ENCODE measurements at places on chromosomes 5 and 9.

DNA sequence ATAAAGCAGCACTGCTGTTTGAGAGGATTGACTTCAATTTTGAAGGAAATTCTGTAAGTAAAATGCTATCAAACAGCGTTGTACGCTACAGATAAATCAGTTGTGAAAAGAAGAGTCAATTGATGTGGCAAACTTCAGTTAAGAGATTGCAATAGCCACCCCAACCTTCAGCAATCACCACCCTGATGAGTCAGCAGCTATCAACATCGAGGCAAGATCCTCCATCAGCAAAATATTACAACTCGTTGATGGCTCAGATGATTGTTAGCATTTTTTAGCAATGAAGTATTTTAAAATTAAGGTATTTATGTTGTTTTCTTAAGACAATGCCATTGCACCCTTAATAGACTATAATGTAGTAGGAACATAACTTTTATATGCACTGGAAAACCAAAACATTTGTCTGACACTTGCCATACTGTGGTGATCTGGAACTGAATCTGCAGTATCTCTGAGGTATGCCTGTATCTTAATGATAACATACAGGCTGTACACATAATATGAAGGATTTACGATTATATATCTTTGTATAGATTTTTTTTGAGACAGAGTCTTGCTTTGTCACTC is 47.5 kb downstream of the VPS13A start:
- no peak for DNase-seq

- DNase-seq = no peak
Measured at GRCh38 chr9:74499770-74500583, 2.8 kb downstream of the RORB start.

DNA sequence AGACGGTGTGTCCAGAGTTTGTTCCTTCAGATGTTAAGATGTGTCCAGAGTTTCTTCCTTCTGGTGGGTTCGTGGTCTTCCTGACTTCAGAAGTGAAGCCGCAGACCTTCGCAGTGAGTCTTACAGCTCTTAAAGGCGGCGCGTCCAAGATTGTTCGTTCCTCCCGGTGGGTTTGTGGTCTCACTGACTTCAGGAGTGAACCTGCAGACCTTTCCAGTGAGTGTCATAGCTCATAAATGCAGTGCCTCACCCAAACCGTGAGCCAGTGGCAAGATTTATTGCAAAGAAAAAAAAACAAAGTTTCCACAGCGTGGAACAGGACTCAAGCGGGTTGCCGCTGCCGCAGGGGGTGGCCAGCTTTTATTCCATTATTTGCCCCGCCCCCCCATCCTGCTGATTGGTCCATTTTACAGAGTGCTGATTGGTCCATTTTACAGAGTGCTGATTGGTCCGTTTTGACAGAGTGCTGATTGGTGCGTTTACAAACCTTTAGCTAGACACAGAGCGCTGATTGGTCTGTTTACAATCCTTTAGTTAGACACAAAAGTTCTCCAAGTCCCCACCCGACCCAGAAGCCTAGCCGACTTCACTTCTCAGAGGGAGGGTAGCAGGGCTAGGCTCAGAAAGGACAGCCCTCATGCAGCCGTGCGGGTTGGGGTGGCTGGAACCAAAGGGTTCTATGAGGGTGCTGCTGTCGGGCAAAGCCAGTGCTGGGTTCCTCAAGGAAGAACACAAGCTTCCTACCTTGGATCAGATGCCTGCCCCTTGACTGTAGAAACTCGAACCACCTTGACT is 9.1 kb upstream of the RNF130 start:
- no peak for DNase-seq

DNA sequence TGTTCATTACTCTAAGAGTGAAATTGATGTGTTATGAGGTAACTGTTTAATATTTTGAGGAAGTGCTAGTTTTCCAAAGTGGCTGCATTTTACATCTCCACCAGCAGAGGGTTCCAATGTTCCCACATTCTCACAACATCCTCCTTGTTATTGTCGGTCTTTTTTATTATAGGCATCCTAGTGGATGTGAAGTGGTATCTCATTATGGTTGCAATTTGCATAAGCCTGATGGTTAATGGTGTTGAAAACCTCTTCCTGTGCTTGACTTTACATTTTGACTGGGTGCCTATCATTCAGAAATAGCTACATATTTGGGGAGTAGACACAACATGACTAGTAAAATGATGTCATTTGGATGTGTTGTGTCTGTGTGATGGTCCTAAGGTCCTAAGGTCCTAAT is 143.6 kb downstream of the MRPS30 start:
- DNase-seq = peak; percentile 75

GRCh38 chr9:127445851-127446712 is 5.1 kb downstream of the RPL12 start:
- DNase-seq = peak; percentile 41

- DNase-seq = peak; percentile 87
Measured at GRCh38 chr9:98326459-98327248, 71.2 kb upstream of the TBC1D2 start.

GRCh38 chr9:81787747-81788632 is 98.6 kb upstream of the TLE1 start:
- no peak for DNase-seq

- DNase-seq = no peak
Measured at GRCh38 chr9:101172616-101173015, 144.1 kb downstream of the PLPPR1 start.

GRCh38 chr5:86465052-86465838 is 152.5 kb upstream of the COX7C start:
- no peak for DNase-seq

GRCh38 chr5:158471535-158471924 is 612.6 kb upstream of the CLINT1 start:
- no peak for DNase-seq

- DNase-seq = no peak
Measured at GRCh38 chr5:142176255-142176654, 67.7 kb downstream of the NDFIP1 start.

GRCh38 chr5:139340051-139340450 is 1.6 kb upstream of the PAIP2 start:
- DNase-seq = no peak

DNA sequence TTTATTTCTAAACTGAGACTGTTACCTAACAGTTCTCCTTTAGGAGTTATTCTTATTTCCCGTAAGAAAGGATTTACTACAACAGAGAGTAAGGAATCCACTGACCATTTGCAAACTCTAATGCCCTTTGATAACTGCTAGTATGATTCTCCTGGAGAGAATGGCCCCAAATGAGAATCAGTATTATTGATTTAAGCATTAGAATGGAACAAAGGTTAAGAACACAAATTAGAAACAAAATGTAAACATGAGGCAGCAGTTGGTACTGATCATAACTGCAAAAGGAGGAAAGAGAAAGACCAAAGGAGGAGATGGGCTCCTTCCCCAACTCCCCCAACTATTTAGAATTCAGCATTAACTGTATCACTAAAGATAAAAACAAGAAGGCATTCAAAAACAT is 30.7 kb downstream of the PSIP1 start:
- DNase-seq = no peak

DNA sequence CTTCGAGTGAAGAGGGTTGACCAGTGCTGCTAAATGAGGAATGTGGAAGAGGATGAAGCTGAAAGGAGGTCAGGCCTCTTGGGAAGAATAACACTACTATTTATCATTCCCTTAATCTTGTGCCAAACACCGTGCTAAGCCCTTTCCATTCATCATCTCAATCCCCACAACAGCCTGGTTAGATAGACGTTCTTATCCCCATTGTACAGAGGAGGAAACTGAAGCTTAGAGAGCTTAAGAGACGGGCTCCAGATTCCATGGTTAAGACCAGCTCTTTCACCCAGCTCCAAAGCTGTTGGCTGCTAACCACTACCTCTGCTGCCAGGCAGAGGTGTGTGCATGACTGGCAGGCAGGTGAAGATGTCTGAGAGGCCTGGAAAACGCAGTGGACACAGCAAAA is 868 bp upstream of the EPB41L4B start:
- DNase-seq = no peak

- DNase-seq = peak; percentile 72
Measured at GRCh38 chr9:71769175-71770161, 1.2 kb upstream of the CEMIP2 start.

DNA sequence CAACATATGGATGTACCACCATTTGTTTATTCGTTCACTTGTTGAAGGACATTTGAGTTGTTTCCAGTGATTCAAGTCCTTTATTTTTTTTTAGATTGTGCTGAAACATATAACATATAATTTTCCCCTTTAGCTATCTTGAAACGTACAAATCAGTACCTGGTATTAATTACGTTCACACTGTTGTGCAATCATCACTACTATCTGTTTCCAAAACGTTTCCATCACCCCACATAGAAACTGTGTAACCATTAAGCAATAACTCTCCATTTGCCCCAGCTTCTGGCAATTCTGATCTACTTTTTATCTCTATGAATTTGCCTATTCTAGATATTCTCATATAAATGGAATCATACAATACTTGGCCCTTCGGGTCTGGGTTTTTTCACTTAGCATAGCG is 116.0 kb downstream of the FGF1 start:
- DNase-seq = no peak

- DNase-seq = no peak
Measured at GRCh38 chr5:104126980-104127379, 564.4 kb upstream of the NUDT12 start.

- no peak for DNase-seq
Measured at GRCh38 chr5:169085212-169085611, 215.7 kb downstream of the SLIT3 start.

DNA sequence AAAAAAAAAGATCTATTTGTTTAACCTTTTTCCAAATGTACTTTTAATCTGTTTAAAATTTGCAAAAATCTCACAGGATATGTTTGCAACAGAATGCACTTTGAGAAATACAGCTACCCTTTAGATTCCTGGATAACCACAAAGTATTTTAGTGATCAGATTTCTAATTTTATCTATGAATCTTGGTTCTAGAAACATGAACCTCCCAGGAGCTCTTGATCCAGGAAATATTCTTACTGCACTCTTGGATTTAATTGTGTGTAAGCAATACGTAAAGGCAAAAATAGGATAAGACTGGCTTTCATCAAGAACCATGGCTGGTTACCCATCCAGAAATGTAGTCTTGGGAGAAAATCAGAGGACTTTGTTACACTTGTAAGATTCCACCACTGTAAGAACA is 1581.8 kb upstream of the WWC1 start:
- DNase-seq = no peak

DNA sequence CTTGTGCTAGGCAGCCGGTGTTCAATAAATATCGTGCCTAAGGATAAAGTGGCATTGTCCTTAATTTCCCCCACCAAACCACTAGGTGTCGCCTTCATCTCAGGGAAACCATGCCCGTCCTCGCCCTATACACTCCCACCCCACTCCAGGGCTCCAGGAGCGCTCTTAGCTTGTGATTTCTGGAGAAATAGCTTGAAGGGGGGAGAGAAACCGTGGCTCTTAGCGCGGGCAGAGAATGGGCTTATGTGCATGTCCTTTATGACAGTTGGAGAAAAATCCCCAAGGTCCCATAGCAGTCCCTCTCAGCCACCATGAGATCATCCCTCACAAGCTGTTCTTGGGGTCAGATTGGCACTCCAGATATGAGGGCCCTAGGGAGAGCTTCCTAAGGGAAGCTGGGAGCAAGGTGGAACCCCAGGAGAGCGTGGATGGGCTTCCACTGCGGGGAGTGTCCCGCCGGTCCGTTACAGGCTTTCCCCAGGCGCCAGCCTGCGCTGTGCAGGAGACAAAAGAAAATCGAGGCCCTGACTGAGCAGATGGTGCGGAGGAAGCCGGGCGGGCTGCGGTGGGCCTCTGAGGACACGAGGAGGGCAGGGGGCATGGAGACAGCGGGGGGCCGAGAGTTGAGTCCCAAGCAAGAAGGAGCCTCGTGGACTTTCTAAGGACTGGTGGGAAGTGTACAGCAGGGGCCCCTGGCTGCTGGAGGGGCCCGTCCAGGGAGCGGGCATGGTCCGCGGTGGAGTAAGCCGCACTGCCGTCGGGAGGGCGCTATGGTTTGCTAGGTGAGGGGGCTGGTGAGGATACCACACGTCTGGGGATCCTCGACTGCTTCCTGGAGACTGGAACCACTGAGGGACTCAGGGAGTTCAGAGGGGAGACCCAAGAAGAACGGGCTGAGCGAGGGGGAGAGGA is 750 bp upstream of the NPR2 start:
- DNase-seq = peak; percentile 84

GRCh38 chr9:33202018-33202417 is 34.9 kb upstream of the B4GALT1 start:
- DNase-seq = no peak

GRCh38 chr9:38107811-38108304 is 38.8 kb upstream of the SHB start:
- DNase-seq = no peak

- no peak for DNase-seq
Measured at GRCh38 chr5:95798048-95798447, 24.5 kb downstream of the GLRX start.

GRCh38 chr9:38066914-38067858 is 1.8 kb downstream of the SHB start:
- peak; percentile 26 for DNase-seq

GRCh38 chr5:147248561-147248960 is 13.7 kb downstream of the STK32A start:
- DNase-seq = no peak

DNA sequence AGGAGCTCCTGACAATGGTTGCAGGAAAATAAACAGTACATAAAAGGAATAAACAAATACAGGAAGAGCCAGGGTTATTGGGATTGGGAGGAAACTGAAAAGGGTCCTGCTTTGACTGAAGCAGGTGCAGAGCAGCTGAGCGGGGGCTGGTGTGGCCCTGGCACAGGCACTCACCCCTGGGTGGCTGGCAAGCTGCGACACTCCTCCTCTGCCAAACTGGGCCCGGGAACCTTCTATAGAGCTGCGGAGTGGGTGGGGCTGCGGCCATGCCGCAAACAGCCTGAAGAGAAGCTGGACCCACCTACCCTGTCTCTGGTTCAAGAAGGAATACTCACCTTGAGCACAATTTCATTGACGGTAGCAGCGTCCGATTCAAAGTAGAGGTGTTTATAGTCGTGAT is 182.5 kb downstream of the GAPVD1 start:
- no peak for DNase-seq

- DNase-seq = peak; percentile 46
Measured at GRCh38 chr5:139137697-139138096, 60.5 kb downstream of the SIL1 start.

DNA sequence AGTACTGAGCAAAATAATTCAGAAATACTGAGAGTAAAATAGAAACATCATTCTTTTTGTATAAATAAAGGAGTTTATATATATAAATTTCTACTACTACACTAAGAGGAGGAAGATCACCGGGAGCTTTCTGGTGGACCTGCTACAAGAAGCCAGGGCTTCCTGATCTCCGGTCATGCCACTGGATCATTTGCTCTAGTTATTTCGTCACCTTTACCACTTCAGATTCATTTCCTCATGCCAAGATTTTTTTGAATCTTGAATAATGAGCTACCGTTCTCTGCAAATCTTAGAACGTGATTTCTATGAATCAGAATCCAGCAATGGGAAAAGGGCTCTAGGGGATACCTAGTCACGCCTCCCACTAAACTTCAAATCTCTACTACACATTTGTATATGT is 51.9 kb upstream of the TBC1D9B start:
- no peak for DNase-seq

GRCh38 chr5:153537207-153537606 is 46.7 kb downstream of the GRIA1 start:
- no peak for DNase-seq

- no peak for DNase-seq
Measured at GRCh38 chr9:21075484-21075883, 2.3 kb downstream of the IFNB1 start.

- DNase-seq = peak; percentile 71
Measured at GRCh38 chr9:132184124-132184523, 22.3 kb downstream of the NTNG2 start.

GRCh38 chr9:81822301-81822865 is 105.8 kb upstream of the SPATA31D4 start:
- DNase-seq = no peak

Data from NCI-H2171 treated with DMSO at 0.1 percent for 48 hours (cell line).